ENCODE measurements at places on chromosomes 12 and 14. TPM values are rescaled to one million over a fixed set of nuclear protein-coding genes. Genes with fewer than 3 reads are reported as not detected.

Gene ASPG
- 0.09 TPM for total RNA-seq

Gene VRTN
- total RNA-seq: not detected

Gene VAMP1
- total RNA-seq: 5.0 TPM

Gene INHBC
- not detected for total RNA-seq

Gene PTPN21
- total RNA-seq: 10.0 TPM

Gene LGR5
- not detected for total RNA-seq

DNA sequence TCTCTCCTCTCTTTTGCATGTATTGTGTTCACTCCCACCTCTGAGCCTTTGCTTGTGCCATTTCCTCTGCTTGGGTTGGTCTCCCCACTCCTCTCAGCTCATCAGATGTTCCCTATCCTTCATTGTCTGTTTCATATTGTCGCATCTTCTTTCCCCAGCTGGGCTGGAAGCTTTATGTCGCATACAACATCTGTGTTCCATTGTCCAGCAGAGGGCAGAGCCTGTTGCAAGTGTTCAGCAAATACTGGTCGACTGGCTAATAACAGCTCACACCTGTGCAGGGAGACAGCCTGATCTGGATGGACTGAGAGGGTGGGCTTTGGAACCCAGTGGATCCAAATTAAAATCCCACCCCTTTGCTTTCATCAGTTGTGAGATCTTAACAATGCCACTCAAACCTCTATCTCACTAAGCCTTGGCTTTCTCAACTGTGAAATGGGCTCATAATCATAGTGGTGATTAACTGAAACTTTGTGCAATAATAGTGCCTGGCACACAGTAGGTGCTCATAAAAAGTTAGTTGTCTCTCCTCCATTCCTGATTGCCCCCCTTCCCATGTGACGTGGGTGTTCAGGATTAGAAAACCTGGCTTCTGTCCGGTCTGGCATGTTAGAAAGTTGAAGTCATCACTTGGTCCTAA lies 75.8 kb downstream of the RIN3 start:
- DNase-seq: no peak

DNA sequence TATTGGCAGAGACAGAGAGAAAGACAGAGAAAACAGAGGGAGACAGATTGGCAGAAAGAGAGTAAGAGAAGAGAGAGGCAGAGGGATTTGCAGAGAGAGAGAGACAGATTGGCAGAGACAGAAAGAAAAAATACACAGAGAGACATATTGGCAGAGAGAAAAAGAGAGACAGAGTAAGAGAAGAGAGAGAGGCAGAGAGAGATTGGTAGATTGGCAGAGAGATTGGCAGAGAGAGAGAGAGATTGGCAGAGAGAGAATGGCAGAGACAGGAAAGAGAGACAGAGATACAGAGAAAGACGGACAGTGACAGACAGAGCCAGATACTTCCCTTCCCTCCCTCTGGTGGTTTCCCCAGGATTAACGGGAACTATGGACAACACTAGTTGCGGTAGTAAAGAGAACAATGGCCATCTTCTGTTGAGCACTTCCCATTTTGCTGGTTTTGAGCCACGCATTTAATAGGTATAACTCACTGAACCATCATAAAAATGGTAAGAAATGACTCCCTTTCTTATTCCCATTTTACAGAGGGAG lies 2.6 kb upstream of the NOS1 start:
- no peak for DNase-seq

DNA sequence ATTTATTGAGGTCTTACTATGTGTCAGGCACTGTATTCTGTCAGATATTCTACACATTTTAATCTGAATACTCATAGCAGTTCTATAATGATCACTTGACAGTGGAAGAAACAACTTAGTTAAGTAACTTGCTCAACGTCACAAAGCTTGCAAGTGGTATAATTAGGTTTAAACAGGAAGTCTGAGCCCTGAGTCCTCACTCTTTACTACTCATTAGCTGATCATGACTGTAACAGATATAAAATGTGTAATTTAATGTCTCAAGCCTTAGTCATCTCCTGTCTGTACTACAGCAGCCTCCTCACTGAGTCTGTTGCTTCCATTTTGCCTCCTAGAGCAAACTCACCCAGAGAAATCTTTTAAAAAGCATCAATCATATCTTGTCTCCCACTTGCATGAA lies 38.9 kb downstream of the PPP4R4 start:
- DNase-seq: peak; percentile 84

DNA sequence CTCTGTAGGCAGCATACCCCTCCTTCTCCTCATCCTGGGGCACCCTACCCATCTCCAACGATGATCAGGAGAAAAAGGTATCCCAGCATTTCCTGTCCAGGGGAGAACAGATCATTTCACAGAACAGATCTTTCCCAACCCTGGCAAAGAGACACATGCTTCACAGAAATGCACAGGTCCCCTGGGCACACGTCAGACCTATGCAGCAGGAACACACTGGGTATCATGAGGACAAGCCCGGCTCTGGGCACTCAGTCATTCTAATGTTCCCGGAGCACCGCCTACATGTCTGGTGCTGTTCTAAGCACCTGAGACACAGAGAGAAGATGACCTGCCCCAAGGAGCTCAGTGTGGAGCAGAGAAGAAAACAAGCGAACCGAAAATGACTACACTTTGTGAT lies 56.2 kb downstream of the ACTN1 start:
- no peak for DNase-seq

GRCh38 chr14:24241829-24242443 lies 487 bp downstream of the TINF2 start:
- peak; percentile 93 for DNase-seq

GRCh38 chr14:56552615-56553014 lies 27.0 kb upstream of the TMEM260 start:
- no peak for DNase-seq

- DNase-seq: no peak
Observed at GRCh38 chr12:1539135-1539534, 55.2 kb downstream of the FBXL14 start.

GRCh38 chr12:70852416-70853150 lies 68.0 kb downstream of the PTPRR start:
- DNase-seq: no peak

DNA sequence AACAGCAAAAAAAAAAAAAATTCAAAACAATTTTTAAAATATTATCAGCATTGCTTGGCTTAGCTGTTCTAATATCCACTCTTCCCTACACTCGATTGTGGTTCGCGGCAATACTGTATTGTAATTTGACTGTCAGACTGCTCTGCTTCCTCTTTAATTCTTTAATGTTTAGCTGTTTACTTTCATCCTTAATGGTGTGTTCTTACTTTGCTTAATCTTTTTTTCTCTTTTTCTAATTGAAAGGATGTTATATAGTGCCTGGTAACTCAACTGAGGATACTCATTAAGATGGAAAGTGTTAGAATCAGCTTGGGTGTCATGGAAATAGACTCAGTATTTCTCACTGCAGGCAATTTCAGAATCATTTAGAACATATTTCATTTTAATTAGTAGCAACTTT lies 2.0 kb downstream of the ANO4 start:
- DNase-seq: no peak

DNA sequence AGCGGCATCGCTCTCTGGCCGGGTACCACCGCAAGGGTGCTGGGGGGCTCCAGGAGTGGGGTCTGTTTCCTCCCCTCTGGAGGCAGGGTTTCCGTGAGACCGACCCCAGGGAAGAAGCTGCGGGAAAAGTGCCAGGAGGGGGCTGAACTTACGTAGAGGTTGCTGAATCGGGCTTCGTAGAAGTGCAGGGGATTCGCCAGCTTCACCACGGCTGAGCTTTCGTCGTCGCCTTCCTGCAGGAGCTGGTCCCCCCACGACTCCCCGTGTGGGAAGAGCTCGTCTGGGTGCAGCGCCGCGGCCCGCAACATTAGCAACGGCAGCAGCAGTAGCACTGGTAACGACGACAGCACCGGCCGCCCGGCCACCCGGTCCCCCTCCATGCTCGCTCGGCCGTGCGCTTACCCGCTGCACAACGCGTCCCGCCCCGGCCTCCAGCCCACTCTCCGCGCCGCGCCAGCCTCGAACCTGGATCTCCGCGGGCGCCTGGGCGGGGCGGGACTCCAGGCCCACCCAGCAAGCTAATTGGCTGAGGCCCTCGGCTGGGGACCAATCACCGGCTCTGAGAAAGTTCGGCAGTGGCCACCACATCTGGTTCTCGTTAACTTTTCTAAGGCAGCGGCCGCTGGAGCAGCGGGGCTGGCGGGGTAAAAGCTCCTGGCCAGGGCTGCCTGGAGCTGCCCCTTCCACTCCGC lies at the start of gene NID2:
Gene NID2 (minus strand): TSS at position 445 of the 692 bp plus-strand sequence. CDS start 65 bp downstream, at position 380.
- peak; percentile 50 for DNase-seq

GRCh38 chr14:83164591-83164990 lies 1630.9 kb upstream of the SEL1L start:
- DNase-seq: no peak

All from mammary epithelial cell (primary cell).